Lower leg skin (tissue), 4 donors: ENCODE measurements at places on chromosomes 3 and 15. TPM values are rescaled to one million over a fixed set of nuclear protein-coding genes. Genes with fewer than 3 reads are reported as not detected.

- DNase-seq, result no peak
Observed at GRCh38 chr3:116905794-116906193, 196.2 kb downstream of the TUSC7 start.

DNA sequence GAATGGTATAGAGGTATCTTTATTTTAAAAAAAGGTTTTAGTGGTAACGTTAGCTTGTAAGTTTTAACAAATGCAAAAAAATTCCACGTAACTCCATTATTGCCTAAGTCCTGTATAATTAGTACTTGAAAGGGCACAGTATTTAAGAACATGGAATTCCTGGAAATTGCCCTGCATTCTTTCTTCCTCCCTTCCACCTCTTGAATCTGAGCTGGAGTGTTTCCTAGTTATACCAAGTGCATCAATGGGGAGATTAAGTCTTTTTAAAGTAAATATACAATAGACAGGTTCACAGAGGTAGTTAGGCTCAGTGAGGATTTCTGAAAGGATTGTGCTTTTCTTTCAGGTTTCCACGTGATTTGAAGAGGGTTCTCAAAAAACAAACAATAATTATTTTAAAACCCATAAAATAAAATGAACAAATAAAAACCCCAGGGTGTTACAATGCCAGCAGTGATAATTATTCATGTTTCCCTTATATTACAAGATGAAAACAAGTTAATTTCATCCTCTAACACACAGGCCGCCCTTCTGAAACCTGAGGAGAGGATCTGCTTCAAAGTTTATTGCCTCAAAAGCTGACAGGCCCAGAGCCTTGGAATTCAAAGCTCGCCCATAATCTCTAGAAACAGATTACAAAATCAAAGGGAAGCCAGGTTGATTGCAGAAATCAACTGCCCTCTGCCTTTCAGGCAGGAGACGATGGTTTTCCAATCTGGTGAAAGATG lies 128.8 kb upstream of the LMOD3 start:
- no peak for DNase-seq

DNA sequence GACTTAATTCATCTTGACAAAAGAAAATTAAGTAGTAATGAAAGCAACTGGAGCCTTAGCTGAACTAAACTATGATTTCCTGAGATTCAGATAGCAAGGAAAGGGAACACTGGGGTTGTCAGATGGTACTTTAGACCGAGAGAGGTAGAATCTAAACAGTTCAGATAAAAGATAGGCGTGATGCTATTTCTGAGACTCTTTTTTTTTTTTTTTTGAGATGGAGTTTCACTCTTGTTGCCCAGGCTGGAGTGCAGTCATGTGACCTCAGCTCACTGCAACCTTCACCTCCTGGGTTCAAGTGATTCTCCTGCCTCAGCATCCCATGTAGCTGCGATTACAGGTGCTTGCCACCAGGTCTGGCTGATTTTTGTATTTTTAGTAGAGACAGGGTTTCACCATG lies 279.9 kb upstream of the UMPS start:
- no peak for DNase-seq

The CCR9 gene
- not detected for total RNA-seq

The CYP1A1 gene
- 3.8 TPM for total RNA-seq
